ENCODE measurements at places on chromosomes 4 and X.

- no peak for DNase-seq
Measured at GRCh38 chrX:112766774-112767173, 73.9 kb downstream of the AMOT start.

- no peak for DNase-seq
Measured at GRCh38 chr4:121535351-121535750, 154.5 kb upstream of the QRFPR start.

GRCh38 chrX:32673193-32673592 is 538.2 kb downstream of the DMD start:
- DNase-seq = no peak

DNA sequence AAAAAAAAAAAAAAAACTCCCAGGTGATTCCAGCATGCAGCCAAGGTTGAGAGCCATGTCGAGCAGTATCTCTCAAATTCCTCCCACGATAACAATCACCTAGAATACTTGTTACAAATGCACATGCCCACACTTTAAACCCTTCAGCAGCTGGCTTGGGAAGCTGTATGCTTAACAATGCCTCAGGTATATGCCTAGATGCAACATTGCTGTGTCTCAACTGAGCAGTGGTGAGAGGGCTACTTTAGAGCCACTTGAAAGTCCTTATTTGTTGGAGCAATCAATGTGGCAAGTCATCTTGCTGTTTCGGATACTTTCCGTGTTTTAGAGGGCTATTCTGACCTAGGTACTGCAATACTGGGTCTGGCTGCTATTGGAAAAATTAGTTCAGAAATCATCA is 487.4 kb downstream of the INPP4B start:
- no peak for DNase-seq

- DNase-seq = no peak
Measured at GRCh38 chrX:14505648-14506047, 23.7 kb upstream of the GLRA2 start.

GRCh38 chr4:12488672-12489071 is 995.5 kb downstream of the RAB28 start:
- no peak for DNase-seq

DNA sequence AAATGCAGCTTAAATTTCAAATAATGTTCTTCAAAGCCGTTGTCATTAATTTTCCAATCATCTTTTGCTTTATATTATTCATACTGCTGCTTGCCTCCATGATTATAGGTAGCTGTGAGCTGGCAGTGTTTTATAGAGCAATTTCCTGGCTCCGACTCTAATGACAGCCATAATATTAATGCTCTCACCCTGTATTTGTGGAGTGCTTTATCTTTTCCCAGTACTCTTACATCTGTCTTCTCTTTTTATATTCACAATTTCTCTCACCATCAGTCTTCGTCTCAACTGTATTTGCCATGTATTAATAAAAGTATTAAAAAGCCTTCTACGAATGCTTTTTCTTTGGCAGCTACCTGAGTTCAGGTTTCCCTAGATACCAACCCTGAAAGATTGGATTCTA is 21.0 kb downstream of the ATXN3L start:
- no peak for DNase-seq

- DNase-seq = no peak
Measured at GRCh38 chrX:115018040-115018647, 728 bp upstream of the IL13RA2 start.

DNA sequence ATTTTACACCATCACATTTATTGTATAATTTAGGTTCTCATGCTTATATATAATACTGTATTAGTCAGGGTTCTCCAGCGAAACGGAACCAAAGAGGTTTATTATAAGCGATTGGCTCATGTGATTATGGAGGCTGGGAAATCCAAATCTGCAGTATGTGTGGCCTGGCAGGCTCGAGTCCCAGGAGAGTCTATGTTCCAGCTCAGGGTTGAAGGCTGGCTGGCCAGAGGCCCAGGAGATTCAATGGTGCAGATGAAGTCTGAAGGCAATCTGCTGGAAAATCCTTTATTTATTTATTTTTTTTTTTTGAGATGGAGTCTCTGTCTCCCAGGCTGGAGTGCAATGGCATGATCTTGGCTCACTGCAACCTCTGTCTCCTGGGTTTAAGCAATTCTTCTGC is 63.0 kb upstream of the WDFY3 start:
- no peak for DNase-seq

DNA sequence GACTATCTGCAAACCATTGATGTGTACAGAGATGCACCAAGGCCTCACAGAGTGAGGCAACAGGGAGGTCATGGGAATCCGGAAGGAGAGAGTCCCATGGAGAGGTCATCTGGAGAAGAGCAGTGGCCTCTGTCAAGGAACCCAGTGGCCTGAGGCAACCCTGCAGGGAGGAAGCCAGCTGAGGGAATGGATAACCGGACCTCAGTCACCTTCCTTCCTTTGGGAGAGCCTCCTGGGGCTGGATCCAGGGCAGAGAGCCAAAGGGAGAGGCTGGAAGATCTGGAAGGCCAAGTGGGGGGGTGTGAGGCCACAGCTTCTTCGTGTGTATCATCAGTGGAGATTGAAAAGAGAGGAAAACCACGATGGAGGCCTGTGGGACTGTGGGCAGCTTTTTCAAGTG is 24.3 kb upstream of the CD38 start:
- no peak for DNase-seq

GRCh38 chr4:1260418-1261106 is 11.6 kb upstream of the CTBP1 start:
- no peak for DNase-seq
